ENCODE measurements at places on chromosomes 16 and 17.

GRCh38 chr16:77574867-77575624, 140.2 kb upstream of the ADAMTS18 start:
- DNase-seq = no peak

DNA sequence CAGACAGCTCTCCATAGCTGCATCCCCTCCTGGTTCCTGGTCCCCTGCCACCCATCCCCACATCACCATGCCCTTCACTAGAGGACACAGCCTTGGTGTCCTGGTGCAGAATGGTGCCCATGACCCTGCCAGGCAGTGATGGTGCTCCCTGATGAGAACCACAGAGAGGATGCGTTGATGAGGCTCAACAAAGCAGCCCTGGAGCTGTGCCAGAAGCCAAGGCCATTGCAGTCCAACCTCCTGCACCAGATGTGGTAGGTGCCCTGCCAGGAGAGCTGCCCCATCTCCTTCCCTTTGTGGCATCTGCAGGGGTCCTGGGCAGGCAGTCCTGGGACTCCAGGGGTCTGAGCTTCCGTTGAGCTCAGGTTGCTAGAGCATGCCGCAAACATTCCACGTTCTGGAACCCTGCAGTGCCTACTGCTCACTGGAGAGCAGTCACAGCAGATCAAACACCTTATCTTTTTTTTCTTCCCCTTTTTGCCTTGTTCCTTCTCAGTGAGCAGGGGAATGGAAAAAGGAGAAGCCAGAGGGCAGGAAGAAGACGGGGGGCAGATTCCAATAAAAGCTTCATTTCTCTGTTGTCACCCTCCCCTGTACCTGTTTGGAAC, 5.3 kb upstream of the EPN3 start:
- no peak for DNase-seq

DNA sequence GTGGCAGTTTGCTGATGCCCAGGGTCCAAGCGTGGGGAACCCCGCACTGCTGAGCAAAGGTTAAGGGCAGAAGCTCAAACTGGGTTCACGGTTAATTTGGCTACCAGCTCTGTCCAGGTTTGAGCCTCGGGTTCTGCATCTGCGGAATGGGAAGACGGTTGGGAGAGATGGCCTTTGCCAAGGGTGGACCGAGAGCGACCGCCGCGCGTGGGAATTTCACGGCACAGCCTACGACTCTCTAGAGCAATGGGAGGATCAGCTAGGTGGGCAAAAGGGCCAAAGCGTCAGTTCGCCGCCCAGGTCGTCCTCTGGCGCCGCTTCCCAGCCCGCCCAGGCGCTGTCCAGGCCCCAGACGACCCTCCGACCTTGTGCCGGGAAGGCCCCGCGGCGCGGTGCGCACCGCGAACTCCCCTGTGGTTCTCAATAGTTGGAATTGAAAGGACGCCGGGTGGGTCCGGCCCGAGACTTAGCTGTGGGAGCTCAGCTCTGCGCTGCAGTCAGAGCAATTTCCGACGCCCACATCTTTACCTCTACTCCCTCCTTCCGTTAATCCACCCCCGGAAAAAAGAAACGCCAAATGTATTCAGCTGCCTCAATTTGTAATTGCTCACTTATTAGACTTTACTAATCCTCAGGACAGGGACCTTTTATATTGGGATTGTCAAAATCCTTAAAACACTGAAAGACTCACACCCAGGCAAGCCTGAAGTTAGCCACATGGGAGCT, 2.5 kb upstream of the HS3ST3B1 start:
- no peak for DNase-seq

GRCh38 chr17:41535764-41536481, 7.8 kb upstream of the KRT19 start:
- no peak for DNase-seq

- no peak for DNase-seq
Observed at GRCh38 chr16:27174798-27175197, 28.5 kb upstream of the KDM8 start.

DNA sequence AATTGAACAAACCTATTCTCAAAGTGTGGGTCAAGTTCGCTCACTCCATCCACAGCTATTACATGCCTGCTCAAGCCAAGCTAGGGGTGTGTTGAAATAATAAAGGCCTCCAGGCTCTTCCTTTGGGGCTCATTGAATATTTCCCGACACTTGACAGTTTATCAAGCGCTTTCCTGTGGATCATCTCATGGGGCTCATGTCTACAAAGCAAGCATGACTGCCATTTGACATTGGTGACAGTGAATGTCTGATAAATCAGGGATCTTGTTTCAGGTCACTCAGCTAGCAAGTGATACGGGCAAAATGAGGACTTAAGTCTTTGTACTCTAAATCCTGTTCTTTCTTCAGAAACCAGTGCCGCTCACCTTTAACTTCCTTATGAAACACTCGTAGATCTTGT, 542.6 kb downstream of the TOX3 start:
- no peak for DNase-seq

DNA sequence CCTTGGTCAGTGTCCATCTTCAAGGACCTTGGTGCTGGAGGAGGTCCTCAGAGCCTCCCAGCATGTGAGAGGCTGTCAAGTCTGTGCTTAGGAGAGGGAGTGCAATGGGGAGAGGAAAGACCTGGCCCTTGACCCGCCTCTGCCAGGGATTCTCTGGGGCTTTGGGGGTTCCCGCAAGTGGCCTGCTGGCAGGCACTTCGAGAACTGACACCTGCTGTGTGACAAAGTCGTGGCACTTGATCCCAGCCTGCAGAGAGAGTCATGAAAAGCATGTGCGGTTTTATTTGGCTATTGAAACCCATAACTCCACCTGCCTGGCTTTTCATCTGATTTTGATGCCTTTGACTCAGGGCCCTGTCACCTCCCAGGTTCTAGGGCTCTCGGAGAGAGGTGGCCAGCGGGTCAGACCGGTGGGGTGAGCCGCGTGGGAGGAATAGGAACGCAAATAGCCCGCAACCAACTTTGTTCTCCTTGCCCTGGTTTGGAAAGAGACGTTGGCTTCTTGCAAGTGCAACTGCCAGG, 42.8 kb upstream of the GSE1 start:
- DNase-seq = no peak

DNA sequence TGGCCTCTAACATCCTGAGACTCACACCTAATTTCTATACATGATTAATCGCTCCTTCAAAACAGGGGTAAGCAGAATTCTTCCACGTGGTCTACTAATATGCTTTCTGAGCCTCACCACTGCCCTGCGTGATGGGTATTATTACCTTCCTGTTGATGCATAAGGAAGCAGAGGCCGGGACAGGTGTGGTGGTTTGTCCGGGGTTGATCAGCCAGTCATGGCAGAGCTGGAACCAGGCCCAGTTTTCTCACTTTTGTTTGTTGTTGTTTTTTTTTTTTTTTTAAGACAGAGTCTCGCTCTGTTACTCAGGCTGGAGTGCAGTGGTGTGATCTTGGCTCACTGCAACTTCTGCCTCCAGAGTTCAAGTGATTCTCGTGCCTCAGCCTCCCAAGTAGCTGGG, 31.2 kb downstream of the RNF135 start:
- no peak for DNase-seq

Measured in germinal center (tissue), 1 donor.